Kidney (tissue), 22 donors: ENCODE measurements at places on chromosomes 3 and 15. TPM values are rescaled to one million over a fixed set of nuclear protein-coding genes. Genes with fewer than 3 reads are reported as not detected.

Gene THSD4
- polyA plus RNA-seq = 9.4 TPM

- DNase-seq = no peak
Measured at GRCh38 chr3:123201223-123201556, 553 bp upstream of the SEC22A start.

- DNase-seq = no peak
Measured at GRCh38 chr15:25556136-25556535, 117.3 kb upstream of the UBE3A start.

- peak; percentile 42 for DNase-seq
Measured at GRCh38 chr3:27659279-27660021, 62.7 kb downstream of the EOMES start.

Gene FGD5
- 18.7 TPM for polyA plus RNA-seq

Gene OIP5
- polyA plus RNA-seq = not detected

DNA sequence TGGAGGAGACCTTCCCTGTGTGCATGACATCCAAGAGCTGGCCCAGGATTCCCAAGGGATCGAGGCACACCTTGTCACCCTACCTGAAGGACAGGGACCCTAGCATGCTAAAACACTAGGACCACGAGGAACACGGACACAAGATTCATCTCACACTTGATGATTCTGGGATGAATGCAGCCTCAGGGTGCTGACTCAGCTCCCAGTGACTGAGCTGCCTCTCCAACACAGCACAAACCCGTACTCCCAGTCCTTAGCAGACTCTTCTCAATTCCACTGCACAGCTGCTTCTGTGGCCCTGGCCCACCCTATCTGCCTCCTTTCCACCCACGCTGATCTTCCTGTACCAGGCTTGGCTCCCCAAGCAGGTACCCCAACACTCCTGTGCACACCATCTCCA, 9.1 kb upstream of the OXTR start:
- DNase-seq = no peak
